Activated naive CD4-positive, alpha-beta T cell treated with anti-CD3 and anti-CD28 coated beads, Interleukin-2, amount 50 U/mL, for 72 hours (primary cell): ENCODE measurements at places on chromosomes 12 and 14.

DNA sequence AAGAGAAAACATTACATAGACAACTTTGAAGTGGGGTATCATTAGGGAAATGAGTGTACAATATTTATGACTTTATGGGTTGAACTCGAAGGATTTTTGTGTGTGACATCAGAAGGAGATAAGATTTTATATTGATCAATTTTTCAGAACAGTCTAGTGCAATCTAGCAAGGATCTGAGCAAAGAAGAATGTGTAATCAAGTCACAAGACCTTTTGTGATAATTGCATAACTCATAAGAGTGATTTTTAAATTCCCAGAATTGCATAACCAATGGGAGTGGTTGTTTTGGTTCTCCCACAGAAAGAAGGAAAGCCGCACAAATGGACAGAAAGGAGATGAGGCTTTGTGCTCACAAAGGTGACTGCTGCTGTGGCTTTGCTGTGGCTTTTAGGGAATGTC, 441.8 kb upstream of the FLRT2 start:
- DNase-seq: no peak

DNA sequence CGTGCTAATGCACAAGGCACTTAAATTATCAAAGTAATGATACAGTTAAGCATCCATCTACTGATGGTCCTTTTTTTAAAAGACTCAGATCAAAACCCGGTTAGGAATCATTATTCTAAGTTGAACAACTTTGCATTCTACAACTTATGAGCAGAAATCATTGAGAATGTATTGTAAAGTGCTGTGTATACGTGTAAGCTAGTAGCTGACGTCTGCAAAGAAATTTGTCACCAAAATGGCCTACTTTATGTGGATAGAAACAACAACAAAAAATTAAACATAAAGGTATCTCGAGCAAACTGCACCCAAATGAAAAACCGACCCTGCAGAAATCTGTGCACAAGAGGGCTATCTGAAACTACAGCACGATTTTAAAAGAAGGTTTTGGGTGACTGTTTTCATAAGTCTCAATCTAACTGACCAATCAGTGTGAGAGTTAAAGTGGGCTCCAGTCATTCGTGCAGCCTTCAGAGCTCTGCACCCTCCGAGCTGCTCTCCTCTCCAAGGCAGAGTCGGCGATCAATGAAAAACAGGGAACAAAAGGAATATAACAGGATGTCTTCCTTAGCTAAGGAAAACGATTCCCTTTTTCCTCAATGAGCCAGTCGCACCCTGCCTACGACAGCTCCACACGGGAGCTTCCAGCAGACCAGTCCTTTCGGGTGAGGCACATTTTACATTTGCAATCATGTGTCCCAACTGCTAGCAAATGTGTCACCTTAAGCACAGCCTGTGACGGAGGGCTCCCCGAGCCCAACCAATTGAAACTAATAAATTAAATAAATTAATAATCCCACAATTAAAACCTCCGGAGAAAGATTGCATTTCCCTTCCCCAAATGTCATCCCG, 200.7 kb upstream of the FOXN3 start:
- no peak for DNase-seq

GRCh38 chr12:49548822-49549648, 10.2 kb downstream of the KCNH3 start:
- DNase-seq: no peak

GRCh38 chr14:89269404-89269803, 147.6 kb downstream of the FOXN3 start:
- DNase-seq: no peak

- no peak for DNase-seq
These were observed 41.1 kb upstream of the CFAP54 start for GRCh38 chr12:96448300-96448699.

DNA sequence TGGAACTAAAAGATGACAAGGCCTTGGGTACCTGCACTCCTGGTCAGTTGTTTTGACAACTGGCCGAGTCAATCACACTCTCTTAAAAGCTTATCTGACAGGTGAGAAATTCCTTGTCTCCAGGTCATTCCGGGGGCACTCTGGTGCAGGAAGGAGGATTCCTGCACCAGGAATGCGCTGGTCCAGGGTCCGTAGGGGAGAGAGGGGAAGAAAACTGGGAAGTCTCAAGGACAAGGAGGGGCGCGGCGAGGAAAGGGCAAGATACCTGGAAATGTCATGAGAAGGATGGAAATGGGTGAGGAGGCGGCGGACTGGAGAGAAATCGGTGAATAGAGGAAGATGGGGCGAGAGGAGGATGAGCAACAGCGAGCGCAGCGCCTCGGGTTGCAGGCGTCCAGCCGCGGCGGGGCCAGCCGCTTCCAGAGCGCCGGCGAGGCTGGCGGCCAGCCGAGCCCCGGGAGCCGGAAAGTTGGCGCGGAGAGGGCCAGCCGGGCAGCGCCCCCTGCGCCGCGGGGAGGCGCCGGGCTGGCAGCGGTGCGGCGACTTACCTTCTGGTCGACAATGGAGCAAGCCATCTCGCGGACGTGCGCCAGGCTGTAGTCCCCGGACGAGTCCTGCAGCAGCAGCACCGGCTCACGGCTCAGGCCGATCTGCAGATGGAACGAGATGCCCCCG, 809 bp downstream of the PRKD1 start:
- DNase-seq: no peak

DNA sequence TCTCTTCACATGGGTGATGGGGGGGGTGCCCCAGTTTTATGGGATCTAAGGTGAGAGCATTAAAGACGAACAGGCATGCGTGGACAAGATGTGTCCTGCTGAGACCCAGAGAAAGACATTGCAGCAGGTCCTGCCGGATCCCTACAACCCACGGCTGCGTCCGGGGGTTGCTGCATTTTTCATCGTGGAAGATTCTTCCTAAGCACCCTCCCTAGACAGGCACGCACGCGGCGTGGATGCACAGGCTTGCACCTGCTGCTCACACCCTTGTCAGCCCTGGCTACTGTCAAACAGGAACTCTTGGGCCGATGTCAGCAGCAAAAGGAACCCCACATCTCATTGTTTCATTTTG, 280.6 kb upstream of the RTL1 start:
- DNase-seq: no peak

- no peak for DNase-seq
These were observed 13.5 kb downstream of the PTGER2 start for GRCh38 chr14:52327374-52328226.

DNA sequence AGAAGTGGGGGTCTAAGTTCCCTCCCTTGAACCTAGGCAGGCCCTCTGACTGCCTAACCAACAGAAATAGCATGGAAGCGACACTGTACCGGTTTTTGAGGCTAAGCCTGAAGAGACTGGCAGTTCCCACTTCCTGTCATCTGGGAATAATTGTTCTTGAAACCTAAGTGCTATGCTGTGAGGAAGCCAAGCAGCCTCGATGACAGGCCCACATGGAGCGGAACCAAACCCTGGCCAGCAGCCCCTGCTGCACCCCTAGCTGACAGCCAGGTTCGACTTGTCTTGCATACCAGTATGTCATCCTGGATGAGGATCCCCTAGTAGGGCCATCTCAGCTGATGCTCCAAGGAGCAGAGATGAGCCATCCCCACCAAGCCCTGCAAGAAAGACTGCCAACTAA, 6.4 kb upstream of the GPR68 start:
- DNase-seq: no peak
